Urothelium cell line (cell line): ENCODE measurements at places on chromosomes 5 and 9.

- peak; percentile 9 for DNase-seq
Measured at GRCh38 chr5:138754699-138755057, 1.5 kb downstream of the CTNNA1 start.

DNA sequence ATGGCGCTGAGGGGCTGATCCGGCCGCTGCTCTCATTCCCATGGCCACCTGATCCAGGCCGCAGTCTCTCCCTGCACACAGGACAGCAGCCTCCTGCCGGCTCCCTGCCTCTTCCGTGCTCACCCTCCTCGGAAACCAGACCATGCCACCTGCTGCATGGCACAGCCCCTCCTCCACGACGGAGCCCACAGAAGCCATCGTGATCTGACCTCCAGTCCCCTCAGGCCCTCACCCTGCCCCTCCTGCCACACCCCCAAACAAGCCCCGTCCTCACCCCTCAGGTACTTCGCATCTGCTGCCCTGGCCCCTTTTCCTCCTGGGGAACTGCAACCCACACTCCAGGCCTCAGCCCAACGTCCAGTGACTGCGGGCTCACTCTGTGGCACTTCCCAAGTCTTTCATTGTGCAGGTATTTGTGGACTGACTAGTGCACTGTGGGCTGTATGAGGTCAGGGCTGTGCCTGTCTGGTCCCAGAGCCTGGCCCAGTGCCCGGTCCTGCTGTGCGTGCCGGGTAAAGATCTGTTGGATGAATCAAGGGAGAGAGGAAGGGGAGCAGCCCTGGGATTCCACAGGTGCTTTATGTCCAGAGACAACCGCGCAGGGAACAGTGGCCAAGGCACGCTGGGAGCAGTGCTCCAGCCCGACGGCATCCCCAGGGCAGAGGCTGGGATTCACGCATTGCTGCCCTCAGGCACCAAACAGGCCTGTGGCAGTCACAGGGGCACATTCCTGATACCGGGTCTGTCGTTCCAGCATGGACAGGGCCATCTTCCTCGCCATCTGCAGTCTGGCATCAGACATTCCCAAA is 86.1 kb downstream of the ADAMTS2 start:
- no peak for DNase-seq

DNA sequence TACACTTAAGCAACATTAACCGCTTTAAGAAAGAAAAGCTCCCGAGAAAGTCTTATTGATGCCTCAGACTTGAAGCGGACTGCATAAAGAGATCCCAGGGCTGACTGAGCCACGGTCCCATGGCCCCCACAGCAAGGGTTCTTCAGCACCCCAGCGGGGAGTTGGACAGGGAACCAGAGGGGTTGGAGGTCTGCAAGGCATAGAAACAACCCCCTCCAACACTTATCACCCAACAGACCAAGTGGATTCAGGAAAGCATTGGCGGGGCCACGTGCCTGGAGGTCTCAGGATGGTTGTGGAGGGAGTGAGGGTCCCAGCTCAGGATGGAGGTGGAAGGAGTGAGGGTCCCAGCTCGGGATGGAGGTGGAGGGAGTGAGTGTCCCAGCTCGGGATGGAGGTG is 143.7 kb upstream of the IRX2 start:
- no peak for DNase-seq

DNA sequence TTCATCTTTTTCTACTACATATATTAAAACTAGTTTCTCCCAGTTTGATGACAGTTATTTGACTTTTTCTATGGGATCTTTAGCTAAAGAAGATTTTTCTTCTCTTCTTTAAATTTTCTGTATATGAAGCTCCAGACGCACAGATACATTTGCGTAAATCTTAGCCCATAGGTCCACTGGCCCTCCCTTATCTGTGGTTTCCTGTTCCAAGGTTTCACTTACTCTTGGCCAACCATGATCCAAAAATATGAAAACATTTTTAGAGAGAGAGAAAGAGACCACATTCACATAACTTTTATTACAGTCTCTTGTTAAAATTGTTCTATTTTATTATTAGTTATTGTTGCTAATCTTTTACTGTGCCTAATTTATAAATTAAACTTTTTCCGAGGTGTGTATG is 270.2 kb upstream of the DAPK1 start:
- no peak for DNase-seq

GRCh38 chr5:153641183-153641688 is 150.8 kb downstream of the GRIA1 start:
- DNase-seq: no peak

GRCh38 chr9:92631452-92632343 is 38.2 kb downstream of the IPPK start:
- DNase-seq: no peak

DNA sequence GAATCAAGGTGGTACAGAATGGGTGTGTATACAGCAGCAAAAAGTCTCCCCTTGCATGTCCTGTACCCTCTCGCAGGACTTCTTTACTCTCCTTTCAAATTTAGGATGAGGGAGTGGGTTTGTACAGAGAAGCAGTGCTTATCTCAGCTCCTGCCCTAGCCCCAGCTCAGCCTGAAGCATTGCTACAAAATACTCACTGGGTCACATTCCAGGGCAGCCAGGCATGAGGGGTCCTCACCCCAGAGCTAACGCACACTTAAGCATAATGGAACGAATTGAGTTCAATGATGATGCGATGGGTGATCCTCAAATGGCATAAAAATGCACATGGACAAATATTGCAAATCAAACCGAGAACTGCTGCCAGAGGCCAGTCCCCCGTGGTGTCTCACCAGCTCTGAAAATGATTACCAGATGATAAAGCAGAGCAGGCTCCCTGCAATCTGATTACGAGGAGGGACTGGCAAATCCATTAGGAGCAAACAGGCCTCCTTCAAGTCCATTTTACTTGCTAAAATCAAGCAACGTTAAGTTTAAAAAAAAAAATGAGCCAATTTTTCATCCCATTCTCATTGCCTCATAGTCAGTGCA is 231.6 kb upstream of the TAS2R1 start:
- no peak for DNase-seq

DNA sequence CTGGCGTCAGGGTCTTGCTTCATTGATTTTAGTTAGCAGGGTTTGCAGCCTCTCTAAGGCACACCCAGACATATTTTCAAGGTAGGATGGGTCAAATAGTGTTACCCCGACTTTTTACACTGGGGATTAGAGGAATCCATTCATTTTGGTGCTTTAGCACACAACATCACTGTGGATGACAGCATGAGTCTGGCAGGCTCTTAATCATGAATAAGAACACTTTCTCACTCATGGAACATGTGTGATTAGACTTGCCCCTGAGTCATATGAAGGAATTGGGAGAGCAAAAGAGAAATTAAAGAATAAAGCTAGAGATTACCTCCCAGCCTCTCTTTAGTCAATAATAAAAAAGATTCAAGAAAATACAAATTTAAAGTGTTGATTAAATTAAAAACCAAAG is 175.6 kb downstream of the SEMA5A start:
- DNase-seq: no peak

DNA sequence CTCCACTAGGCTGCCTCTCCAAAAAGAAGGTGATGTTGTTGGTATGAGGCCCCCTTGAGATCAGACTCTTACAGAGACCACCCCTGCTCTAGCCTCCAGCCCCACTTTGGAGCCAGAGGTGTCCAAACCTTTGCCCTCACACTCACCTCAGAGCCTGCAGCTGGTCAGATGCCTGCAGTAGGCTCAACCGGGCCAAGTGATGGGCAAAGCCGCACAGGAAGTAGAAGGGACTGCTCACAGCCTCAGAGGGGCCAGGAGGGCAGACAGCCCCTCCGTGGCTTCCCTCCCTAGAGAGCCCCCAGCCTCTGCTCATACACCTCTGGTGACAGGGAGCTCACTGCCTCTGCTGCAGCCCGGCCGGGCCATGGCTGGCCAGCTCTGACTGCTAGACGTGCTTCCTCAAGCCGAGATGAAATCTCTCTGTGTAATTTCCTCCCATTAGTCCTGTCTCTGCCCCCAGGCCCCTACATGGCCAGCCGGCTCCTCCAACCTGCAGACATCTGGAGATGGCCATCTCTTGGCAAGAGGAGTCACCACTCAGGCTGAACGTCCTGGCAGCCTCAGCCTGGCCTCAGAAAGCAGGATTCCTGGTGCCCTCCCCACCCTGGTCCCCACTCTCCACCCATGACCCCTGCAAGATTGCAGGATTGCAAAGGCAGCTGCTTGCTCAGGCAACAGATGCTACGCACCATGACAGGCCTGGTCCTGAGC is 7.3 kb upstream of the TCF7 start:
- DNase-seq: no peak

GRCh38 chr5:96146675-96147074 is 185.0 kb upstream of the ELL2 start:
- DNase-seq: no peak

GRCh38 chr9:18473652-18474279 is at the start of gene ADAMTSL1:
ADAMTSL1 (plus strand) TSS chr9:18474153; CDS start chr9:18474233, 80 bp downstream.
- DNase-seq: no peak

GRCh38 chr9:131886826-131887225 is 146.9 kb upstream of the RAPGEF1 start:
- DNase-seq: no peak
